ENCODE measurements at places on chromosomes 7 and 10.

DNA sequence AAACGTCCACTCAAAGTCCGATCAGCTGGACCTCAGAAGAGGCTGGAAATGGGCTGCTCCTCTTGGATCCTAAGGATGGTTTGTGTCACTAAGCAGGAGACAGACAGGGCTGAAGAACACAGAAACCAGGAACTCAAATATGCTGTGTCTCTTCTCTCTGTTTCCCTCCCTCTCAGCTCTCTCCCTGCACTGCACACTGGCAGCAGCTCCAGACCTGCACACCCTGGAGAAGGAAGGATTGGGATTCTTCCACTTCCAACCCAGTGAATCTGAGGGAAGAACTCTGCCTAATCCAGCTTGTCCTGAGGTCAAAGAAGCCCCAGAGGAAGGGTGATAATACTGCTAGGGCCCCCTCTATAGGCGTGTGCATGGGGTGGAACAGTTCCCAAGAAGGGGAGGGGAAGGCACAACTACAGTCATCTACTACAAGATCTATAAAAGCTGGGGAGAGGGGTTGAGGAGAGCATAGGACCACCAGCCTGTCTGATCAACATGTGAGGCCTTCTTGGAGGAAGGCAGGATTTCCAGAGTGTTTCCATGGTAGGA is 22.7 kb upstream of the ZCCHC24 start:
- no peak for DNase-seq
- no peaks in the 10 kb centered on the region for H3K27me3 ChIP-seq
- H3K4me1 ChIP-seq = no peaks in the 10 kb centered on the region

DNA sequence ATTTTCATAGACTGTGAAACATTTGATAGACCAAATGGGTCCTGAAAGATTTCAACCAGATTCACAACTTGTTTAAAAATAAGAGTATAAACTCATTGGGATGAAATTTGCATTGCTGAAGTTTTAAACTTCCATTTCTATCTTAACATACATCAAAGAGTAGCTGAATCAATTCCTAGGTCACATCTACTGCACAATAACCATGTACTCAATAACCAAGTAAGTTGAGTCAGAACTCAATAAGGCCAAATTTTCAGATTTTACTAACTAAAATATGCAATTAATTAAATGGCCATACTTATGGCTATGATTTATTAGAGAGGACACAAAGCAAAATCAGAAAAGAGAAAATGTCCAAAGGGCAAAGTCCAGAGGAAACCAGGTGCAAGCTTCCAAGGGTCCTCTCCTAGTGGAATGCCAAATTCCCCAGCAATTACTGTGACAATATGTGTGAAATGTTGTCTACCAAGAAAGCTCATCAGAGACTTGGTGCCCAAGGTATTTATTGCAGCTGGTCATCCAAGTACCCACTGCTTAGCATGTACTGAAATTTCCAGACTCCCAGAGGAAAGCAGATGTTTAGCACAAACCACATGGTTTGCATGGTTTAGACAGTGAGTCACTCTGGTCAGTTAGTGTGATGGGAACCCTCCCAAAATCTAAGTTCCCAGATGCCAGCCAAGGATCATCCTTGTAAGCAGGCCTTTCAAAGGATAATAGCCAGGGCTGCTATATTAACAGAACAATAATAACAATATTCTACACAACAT is 238.9 kb downstream of the IPMK start:
- peak overlapping the region; percentile 41 for H3K27ac ChIP-seq

- H3K27me3 ChIP-seq = no peaks in the 10 kb centered on the region
- no peaks in the 10 kb centered on the region for H3K4me1 ChIP-seq
- no peak for DNase-seq
- H3K4me3 ChIP-seq = no peak overlapping the region
- no peak overlapping the region for H3K27ac ChIP-seq
- no peaks in the 10 kb centered on the region for H3K36me3 ChIP-seq
Measured at GRCh38 chr7:12316925-12317324, 86.7 kb downstream of the VWDE start.

DNA sequence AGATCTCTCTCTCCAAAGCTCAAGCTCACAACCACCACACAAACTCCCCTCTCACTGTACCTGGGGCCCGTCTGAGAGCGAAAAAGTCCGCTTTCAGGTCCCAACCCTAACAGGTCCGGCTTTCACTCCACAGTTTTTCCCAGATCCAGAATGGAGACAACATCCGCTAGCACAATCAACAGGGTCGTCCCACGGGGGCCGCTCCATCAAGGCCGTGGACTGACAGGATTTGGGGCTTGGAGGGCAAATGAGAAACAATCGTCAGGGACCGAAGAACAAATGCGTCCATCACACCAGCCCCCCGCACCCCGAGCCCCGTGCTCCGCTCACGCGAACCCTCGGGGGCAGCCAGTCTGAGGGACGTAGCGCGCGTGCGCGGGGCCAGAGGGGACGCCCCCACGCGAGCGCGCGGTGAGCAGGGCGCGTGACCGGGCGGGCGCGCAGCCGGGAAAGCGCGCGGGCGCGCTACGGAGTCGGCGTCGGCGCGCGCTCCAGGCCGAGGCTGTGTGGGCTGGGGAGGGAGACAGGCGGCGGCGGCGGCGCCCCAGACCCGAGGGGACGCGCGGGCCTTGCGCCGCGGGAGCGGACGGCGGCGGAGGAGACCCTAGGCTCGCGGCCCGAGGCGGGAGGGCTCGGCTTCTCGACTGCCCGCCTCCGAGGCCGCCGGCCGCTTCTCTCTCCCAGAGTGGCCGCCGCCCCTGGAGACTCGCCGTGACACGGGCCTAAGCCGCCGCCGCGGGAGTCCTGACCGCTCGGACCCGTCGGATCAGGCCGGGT is at the start of gene SLK:
SLK (plus strand) TSS at position 470 of the 777 bp plus-strand sequence. CDS start 606 bp downstream, outside the sequence.
- H3K4me1 ChIP-seq = peaks cover 7% of the 10 kb centered on the region
- H3K36me3 ChIP-seq = no peaks in the 10 kb centered on the region
- peak; percentile 84 for DNase-seq
- no peaks in the 10 kb centered on the region for H3K27me3 ChIP-seq

DNA sequence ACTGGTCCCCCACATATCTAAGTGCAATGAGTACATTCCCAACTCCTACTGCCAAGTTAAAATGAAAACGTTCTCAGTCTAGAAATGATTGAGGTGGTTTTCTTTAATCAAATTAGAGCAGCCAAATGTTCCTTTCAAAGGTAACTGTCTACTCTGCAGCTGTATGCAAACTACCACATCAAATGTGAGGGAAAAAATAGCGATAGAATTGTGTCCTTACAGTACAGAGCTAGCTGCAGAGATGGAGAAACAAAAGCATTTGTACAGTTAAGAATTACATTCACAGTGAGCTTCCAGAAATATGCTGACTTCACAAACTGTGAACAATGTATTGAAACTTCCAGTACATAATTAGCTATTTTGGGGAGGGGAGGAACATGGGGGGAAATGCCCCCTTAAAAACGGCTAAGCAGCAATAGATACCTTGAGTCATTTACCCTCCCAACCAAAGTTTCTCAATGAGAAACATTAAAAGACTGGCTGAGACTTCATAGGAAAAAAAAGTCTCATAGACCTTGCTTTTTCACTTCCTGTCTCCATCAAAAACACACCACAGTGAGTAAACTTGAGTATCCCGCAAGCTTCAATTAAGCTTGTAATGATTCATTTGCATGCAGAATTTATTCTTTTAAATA is 22.9 kb downstream of the CDK6 start:
- DNase-seq = peak; percentile 48
- no peak overlapping the region for H3K4me3 ChIP-seq
- H3K4me1 ChIP-seq = no peaks in the 10 kb centered on the region
- no peak overlapping the region for H3K27ac ChIP-seq
- H3K36me3 ChIP-seq = no peaks in the 10 kb centered on the region

- no peak overlapping the region for H3K4me3 ChIP-seq
- no peak for DNase-seq
- no peaks in the 10 kb centered on the region for H3K4me1 ChIP-seq
- H3K27ac ChIP-seq = no peak overlapping the region
Measured at GRCh38 chr10:43166880-43167497, 28.7 kb downstream of the CSGALNACT2 start.

- H3K27me3 ChIP-seq = no peaks in the 10 kb centered on the region
- H3K36me3 ChIP-seq = no peaks in the 10 kb centered on the region
- H3K4me1 ChIP-seq = peaks cover 3% of the 10 kb centered on the region
- DNase-seq = peak; percentile 96
- peak overlapping the region; percentile 37 for H3K27ac ChIP-seq
Measured at GRCh38 chr10:75191821-75192568, 18.6 kb upstream of the VDAC2 start.

GRCh38 chr10:120948889-120949608 is 97.9 kb downstream of the WDR11 start:
- H3K27ac ChIP-seq = no peak overlapping the region
- DNase-seq = peak; percentile 69
- no peaks in the 10 kb centered on the region for H3K36me3 ChIP-seq
- H3K4me3 ChIP-seq = peak overlapping the region; percentile 69
- peaks cover 5% of the 10 kb centered on the region for H3K27me3 ChIP-seq

- peaks cover 17% of the 10 kb centered on the region for H3K27me3 ChIP-seq
- no peak overlapping the region for H3K4me3 ChIP-seq
- no peak for DNase-seq
- no peak overlapping the region for H3K27ac ChIP-seq
- no peaks in the 10 kb centered on the region for H3K36me3 ChIP-seq
- H3K4me1 ChIP-seq = no peaks in the 10 kb centered on the region
Measured at GRCh38 chr10:128738386-128738915, 612.2 kb upstream of the MKI67 start.

- no peaks in the 10 kb centered on the region for H3K36me3 ChIP-seq
- no peak overlapping the region for H3K27ac ChIP-seq
- no peak overlapping the region for H3K4me3 ChIP-seq
Measured at GRCh38 chr7:50838675-50839377, 56.1 kb upstream of the GRB10 start.

- no peaks in the 10 kb centered on the region for H3K27me3 ChIP-seq
- H3K36me3 ChIP-seq = peaks cover 17% of the 10 kb centered on the region
- H3K27ac ChIP-seq = no peak overlapping the region
- H3K4me1 ChIP-seq = no peaks in the 10 kb centered on the region
Measured at GRCh38 chr7:111741811-111742240, 179.5 kb upstream of the IMMP2L start.

GRCh38 chr7:127865466-127865865 is 165.8 kb downstream of the LRRC4 start:
- no peak overlapping the region for H3K27ac ChIP-seq
- H3K4me3 ChIP-seq = no peak overlapping the region
- peak; percentile 86 for DNase-seq
- H3K4me1 ChIP-seq = peaks cover 7% of the 10 kb centered on the region

- H3K27ac ChIP-seq = no peak overlapping the region
- no peaks in the 10 kb centered on the region for H3K36me3 ChIP-seq
- no peak overlapping the region for H3K4me3 ChIP-seq
- no peaks in the 10 kb centered on the region for H3K4me1 ChIP-seq
- H3K27me3 ChIP-seq = no peaks in the 10 kb centered on the region
Measured at GRCh38 chr10:18984531-18984930, 64.1 kb upstream of the MALRD1 start.

- H3K4me1 ChIP-seq = peaks cover 25% of the 10 kb centered on the region
- H3K36me3 ChIP-seq = peaks cover 50% of the 10 kb centered on the region
- no peak overlapping the region for H3K27ac ChIP-seq
- no peaks in the 10 kb centered on the region for H3K27me3 ChIP-seq
- no peak overlapping the region for H3K4me3 ChIP-seq
Measured at GRCh38 chr10:70758757-70759514, 26.2 kb downstream of the TBATA start.

GRCh38 chr10:114517368-114518250 is 113.3 kb upstream of the AFAP1L2 start:
- H3K27me3 ChIP-seq = no peaks in the 10 kb centered on the region
- no peak for DNase-seq
- H3K36me3 ChIP-seq = no peaks in the 10 kb centered on the region
- no peak overlapping the region for H3K4me3 ChIP-seq
- H3K27ac ChIP-seq = no peak overlapping the region
- peaks cover 10% of the 10 kb centered on the region for H3K4me1 ChIP-seq

DNA sequence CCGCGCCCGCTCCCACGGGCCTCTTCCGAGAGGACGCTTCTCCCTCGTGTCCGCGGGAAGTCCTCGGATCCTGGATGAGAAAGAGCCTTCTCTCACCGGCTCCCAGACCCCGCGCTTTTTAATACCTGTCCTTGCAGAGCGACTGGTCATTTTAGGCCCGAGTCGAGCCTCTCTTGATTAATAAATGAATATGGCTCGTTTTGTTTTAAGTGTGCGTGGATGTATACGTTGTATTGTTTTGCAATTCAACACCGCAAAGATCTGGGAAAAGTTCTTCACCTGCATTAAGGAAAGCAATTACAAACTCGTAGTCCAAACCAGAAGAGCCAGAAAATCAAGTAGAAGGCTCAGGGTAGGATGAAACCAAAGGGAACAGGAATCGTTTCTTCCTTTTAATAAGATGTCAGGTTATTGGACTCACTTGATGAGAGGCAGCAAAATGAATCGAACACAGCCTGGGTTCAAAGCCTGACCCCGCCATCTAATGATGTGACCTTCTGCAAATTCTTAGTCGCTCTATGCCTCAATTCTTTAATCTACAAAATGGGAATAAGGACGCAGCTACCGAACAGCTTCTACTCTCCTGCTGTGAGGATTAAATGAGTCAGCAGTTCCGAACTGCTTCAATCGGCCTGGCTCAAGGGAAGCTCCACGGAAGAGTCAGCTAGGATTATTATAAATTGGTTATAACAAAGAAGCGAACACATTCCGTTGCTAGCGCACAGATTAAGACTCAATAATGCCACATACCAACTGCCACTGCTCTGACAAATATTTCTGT is 277.8 kb upstream of the NEBL start:
- DNase-seq = peak; percentile 17
- peaks cover 26% of the 10 kb centered on the region for H3K27me3 ChIP-seq
- H3K36me3 ChIP-seq = no peaks in the 10 kb centered on the region
- H3K4me1 ChIP-seq = peaks cover 15% of the 10 kb centered on the region
- no peak overlapping the region for H3K27ac ChIP-seq

DNA sequence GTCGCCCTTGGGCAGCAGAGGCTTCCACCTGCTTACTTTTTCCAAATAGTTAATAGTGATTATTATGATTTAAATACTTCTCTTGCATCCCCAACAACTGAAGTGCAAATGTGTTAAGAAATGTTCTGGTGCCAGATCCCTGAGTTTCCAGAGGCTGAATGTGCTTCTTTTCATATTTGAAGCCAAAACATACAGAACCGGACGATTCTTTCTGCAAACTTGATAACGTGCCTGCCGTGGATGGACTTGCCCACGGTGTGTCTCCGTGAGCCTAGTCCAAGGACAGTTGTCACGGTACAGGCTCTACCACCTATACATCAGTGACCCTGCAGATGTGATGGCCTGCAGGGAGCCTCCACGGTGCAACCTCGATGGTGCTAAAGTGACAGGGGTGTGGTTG is 198.6 kb upstream of the LYZL2 start:
- H3K4me3 ChIP-seq = no peak overlapping the region
- DNase-seq = no peak
- H3K4me1 ChIP-seq = peaks cover 10% of the 10 kb centered on the region
- no peak overlapping the region for H3K27ac ChIP-seq

DNA sequence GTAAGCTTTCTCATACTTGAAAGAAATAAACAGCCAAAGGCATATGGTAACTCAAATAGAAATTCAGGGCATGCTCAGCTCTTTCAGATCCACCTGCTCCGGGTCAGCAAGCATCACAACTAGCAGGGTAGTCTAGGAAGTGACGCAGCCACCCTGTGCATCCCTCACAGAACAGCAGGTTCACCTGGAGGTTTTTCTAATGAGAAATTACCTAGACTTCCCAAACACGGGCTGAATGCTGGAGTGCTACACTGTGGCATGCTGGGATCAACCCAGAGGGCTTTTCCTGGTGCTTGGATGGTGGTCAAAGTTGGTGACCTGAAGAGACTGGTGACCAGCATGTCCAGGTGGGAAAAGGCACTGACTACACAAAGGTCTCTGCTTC is 66.8 kb upstream of the DNAJB6 start:
- no peaks in the 10 kb centered on the region for H3K27me3 ChIP-seq
- no peak for DNase-seq
- H3K36me3 ChIP-seq = peaks cover 53% of the 10 kb centered on the region

- H3K4me3 ChIP-seq = no peak overlapping the region
- no peak overlapping the region for H3K27ac ChIP-seq
- DNase-seq = no peak
- H3K4me1 ChIP-seq = peaks cover 33% of the 10 kb centered on the region
- H3K36me3 ChIP-seq = no peaks in the 10 kb centered on the region
- H3K27me3 ChIP-seq = peaks cover 31% of the 10 kb centered on the region
Measured at GRCh38 chr10:124224331-124225028, 131.1 kb upstream of the CHST15 start.

All from mesenchymal stem cell (in vitro differentiated cells and primary cell).